ENCODE measurements at places on chromosomes 2 and 18. TPM values are rescaled to one million over a fixed set of nuclear protein-coding genes. Genes with fewer than 3 reads are reported as not detected.
A peak's percentile ranks its signal among the peaks of the same experiment; 100 is the strongest.

Gene BMP10
- total RNA-seq: not detected

DNA sequence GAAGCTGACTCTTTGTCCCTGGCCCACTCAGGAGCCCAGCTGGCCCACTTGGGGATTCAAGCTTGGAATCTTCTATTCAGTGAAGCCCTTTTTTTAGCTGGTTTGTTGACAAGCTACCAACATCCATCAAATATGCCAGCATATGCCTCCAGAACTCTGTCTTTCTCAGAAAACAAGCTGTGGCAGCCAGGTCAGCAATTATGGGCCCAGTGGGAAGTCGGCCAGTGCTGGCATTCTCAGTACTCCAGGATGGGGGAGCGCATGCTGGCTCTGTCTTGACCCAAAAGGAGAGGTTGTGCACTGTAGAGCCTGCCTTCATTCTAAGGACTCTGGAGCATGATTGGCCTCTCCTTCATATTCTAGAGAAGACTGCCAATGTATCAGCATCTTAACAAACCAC lies 401.5 kb downstream of the CNTNAP5 start:
- no peak for DNase-seq

GRCh38 chr2:127420039-127420864 lies 2.0 kb downstream of the PROC start:
- no peak for DNase-seq

Gene NOSTRIN
- total RNA-seq: not detected

DNA sequence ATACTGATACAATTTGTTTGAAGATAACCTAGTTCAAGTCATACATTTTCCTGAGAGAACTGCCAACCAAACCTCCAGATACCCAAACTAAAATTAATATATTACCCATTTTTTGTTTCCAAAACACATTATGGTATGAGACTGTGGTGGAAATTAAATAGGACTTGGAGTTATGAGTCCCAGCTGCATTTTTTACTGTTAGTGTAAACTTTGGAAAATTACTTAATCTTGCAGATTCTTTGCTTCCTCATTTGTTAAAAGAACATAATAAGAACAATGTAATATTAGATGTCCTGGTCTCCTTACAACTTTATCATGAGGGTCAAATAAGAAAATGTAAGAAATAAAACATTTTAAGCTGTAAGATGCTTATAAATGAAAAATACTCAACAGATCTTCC lies 98.2 kb upstream of the TRIB2 start:
- DNase-seq: no peak

- peak; percentile 18 for DNase-seq
These were observed 326.3 kb downstream of the TSN start for GRCh38 chr2:122081751-122082150.

Gene CHRNG
- total RNA-seq: not detected

- DNase-seq: no peak
These were observed 1.5 kb downstream of the GIGYF2 start for GRCh38 chr2:232698556-232699091.

Gene CAPN10
- total RNA-seq: 47.0 TPM

- peak; percentile 74 for DNase-seq
These were observed 662.2 kb downstream of the XIRP2 start for GRCh38 chr2:167550448-167550847.

Gene UGT1A7
- not detected for total RNA-seq

Gene CNDP1
- total RNA-seq: not detected

Gene ZNF521
- total RNA-seq: 10.4 TPM

DNA sequence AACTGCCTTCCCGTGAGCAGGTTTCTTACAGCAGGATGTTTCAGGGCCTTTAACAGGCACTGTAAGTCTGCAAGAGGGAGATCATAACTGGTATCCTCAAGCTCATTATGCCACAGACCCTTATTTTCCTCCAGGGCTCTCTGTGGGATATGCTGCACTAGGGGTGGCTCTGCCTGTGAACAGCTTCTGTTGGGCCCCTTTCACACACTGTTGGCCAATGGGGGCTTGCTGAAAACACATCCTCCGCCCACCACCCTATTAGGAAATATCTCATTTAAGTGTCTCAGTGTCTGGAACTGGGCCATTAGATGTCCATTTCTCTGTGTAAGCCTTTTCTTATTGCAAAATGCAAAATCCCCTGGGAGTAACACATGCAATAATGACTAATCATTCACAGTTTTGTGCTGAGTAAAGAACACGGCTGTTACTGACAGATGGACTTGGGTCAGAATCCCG lies 414.3 kb upstream of the HS6ST1 start:
- no peak for DNase-seq

Measured in GM23338 (cell line).